Glomerular endothelial cell (primary cell): ENCODE measurements at places on chromosomes 6 and 20.

GRCh38 chr20:58497076-58497641 lies 18.0 kb downstream of the APCDD1L start:
- no peak for DNase-seq

DNA sequence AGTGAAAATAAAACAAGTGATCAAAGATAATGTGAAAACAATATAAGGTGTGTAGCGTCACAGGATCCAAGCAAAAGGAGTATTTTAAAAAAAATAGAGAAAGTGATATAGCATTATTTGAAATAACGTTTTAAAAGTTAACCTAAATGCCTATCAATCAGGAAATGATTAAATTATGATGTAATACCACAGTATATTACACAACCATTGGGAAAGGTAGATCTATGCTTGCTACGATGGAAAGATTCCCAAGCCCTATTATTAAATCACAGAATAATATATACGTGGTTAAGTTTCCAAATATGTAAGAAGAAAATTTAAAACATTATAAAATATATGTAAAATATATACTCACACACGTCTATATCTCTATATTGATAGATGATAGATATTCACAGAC lies 15.4 kb upstream of the TCF21 start:
- DNase-seq = no peak

GRCh38 chr20:20017844-20018185 lies 653 bp downstream of the NAA20 start:
- no peak for DNase-seq

- DNase-seq = no peak
Measured at GRCh38 chr20:53157443-53158408, 185.6 kb downstream of the TSHZ2 start.

DNA sequence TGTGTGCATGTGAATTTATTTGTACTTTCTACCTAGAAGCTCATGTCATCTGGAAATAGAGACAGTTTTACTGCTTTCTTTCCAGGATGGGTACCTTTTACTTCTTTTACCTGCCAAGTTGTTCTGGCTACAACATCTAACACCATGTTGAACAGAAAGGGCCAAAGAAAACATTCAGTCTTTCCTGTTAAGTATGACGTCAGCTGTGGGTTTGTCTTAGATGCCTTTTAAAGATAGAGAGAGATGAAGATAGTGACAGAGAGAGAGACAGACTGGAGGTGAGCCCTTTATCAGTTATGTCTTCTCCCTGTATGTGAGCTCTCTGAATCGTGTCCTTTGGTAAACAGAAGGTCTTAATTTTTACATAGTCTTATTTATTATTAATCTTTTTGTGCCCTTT lies 3.4 kb upstream of the DACT2 start:
- DNase-seq = no peak

- DNase-seq = no peak
Measured at GRCh38 chr6:45838451-45838850, 177.2 kb downstream of the CLIC5 start.

GRCh38 chr6:32290886-32291450 lies 67.1 kb upstream of the NOTCH4 start:
- peak; percentile 18 for DNase-seq

DNA sequence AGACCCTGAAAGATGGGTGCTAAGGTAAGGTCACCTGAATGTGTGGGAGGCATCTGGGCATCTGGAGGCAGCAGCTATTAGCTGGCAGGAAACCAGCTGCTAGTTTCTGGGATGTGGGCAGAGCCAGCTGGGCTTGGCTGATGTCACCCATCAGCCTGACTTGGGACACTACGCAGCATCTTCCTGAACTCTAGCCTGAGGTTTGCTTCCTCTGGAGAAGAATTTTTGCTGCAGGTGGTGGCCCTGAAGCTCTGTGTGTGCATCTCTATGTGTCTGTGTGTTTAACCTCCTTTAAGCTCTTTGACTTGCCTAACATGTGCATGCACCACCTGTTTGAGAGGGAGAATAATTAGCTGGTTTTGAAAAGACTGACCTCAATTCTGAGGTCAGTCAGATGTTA lies 465.1 kb upstream of the CHD6 start:
- no peak for DNase-seq

DNA sequence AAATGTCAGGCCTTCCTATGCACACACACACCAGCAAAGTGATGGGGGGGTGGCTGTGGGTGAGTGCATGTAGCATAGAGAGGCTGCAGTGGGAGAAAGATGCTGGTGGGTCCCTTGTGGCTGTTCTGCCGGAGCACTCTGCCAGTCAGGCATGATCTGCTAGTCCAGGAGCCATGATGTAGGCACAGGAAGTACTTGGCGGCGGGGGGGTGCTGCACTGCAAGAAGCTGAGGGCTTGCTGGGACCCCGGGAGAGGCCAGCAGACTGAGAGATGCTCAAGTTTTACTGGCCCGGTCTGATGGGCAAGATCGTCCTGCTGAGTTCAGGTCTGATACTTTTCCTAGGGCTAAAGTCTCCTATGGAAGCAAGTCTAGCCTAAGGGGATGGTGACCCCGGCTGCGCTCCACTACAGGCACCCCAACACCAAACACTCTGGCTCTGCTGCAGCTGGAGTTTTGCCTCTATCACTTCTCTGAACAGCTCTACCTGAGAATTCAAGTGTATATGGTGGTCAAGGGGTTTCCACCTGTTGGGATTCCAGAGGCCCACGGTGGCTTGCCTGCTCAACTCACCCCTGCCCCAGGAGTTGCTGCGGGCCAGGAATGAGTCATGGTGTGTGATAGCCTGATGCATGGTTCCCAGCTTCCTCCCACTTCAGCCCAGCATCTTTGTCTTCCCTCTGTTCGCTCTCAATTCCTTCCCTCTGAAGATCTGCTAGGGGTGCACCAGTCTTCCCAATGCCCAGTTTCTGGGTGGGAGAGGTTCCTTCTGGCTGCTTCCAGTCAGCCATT lies 971.8 kb upstream of the ADGRB3 start:
- DNase-seq = no peak
